ENCODE measurements at places on chromosomes 4 and X.

- DNase-seq, result no peak
Observed at GRCh38 chrX:53319614-53320542, 38.5 kb upstream of the IQSEC2 start.

DNA sequence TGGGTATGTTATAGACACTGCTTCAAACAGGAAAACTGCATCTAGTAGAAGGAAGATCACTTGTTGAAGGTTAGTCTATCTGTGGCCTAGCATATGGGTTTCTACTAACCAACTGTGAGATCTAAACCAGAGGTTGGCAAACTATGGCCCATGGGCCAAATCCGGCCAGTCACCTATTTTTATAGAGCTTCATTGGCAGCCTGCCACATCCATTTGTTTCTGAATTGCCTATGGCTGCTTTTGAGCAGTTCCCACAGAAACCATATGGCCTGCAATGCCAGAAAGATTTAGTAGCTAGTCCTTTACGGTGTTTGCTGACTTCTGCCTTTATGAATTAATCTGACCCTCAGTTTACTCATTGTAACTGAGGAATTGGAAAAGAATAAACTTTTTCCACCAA, 71.1 kb downstream of the MID1 start:
- DNase-seq, result no peak

DNA sequence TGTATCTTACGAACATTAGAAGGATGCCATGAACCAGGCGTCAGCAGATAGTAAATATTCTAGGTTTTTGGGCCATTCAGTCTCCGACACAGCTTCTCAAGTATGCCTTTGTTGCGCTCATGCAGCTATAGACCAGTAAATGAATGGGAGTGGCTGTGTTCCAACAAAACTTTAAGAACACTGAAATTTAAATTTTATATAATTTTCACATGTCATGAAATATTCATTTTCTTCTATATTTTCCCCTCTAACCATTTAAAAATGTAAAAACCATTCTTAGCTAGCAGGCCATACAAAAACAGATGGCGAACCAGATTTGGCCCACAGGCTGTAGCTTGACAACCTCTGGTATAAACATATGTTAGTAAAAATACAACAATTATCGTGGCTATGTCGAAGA, 151.8 kb upstream of the KIT start:
- DNase-seq, result no peak

DNA sequence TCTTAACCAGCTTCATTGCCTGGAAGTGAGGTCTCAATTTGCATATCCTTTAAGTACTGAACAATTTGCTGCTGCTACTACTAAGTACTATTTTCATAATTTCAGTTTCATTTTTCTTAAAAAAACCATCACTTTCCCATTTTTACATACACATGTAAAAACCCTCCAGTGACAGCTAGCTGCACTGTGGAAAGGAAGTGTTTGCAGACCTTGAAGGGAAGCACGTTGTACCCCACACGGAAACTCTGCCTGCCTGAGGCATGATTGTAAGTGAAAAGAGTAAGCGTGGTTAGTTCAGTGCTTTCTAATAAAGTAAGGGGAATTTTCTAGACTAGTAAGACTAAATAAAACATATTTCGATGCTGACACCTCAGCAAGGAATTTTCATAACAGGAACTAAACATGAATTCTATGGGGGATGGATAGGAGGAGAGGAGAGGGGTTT, 103.6 kb downstream of the RAPGEF2 start:
- no peak for DNase-seq

DNA sequence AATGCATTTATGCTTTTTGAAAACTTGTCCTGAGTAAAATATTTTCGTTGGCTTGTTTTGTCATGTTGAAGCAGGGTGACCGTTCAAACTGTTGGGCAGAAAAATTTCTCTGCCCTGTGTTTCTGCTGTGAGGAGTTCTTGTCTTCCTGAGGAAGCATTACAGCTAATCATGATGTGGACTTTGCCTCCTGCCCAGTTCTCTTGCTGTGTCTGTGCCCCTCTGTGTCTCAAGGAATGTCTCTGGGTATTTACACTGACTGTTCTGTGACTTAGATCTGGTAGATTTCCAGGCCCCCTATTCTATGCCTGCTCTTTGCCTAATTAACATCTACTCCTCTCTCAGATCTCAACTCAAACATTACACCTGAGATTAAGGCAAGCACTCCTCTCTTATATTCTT, 30.4 kb upstream of the RPL34 start:
- no peak for DNase-seq

- no peak for DNase-seq
Observed at GRCh38 chr4:22780317-22780716, 87.6 kb downstream of the GBA3 start.
